Mammary microvascular endothelial cell (primary cell): ENCODE measurements at places on chromosomes 3 and 15. TPM values are rescaled to one million over a fixed set of nuclear protein-coding genes. Genes with fewer than 3 reads are reported as not detected.

The CSPG5 gene
- 0.07 TPM in 1 of 2 replicates, not detected in the other for total RNA-seq

The CRABP1 gene
- 0.20 TPM in 1 of 2 replicates, not detected in the other for total RNA-seq

The ALPK3 gene
- 22.2 and 30.7 TPM in 2 replicates for total RNA-seq

The MAP6D1 gene
- 3.1 and 5.0 TPM in 2 replicates for total RNA-seq

The GOLGA6L10 gene
- 0.05 and 0.13 TPM in 2 replicates for total RNA-seq

The APOD gene
- total RNA-seq = 9.9 and 12.7 TPM in 2 replicates

The ONECUT1 gene
- not detected in 2 replicates for total RNA-seq

The CKMT1B gene
- total RNA-seq = not detected in 2 replicates

The LRRC31 gene
- total RNA-seq = not detected in 2 replicates

The CLRN1 gene
- total RNA-seq = not detected in 2 replicates

The GCSAM gene
- not detected in 2 replicates for total RNA-seq

The TM6SF1 gene
- total RNA-seq = 20.3 and 24.1 TPM in 2 replicates

The NSUN3 gene
- total RNA-seq = 4.6 and 5.4 TPM in 2 replicates

The GNAT1 gene
- total RNA-seq = 0.13 TPM in 1 of 2 replicates, not detected in the other

The ARIH2 gene
- total RNA-seq = 53.3 and 72.0 TPM in 2 replicates

The XYLB gene
- 1.9 and 4.4 TPM in 2 replicates for total RNA-seq

The LOXL1 gene
- 1.4 and 2.5 TPM in 2 replicates for total RNA-seq

The THPO gene
- total RNA-seq = not detected in 2 replicates

The GP9 gene
- total RNA-seq = 0.53 TPM in 1 of 2 replicates, not detected in the other

The EPHB1 gene
- 0.67 and 1.2 TPM in 2 replicates for total RNA-seq

The CA12 gene
- total RNA-seq = 0.10 and 0.33 TPM in 2 replicates

The C3orf70 gene
- total RNA-seq = 2.1 and 3.1 TPM in 2 replicates

The TRIM59 gene
- total RNA-seq = 27.2 and 28.0 TPM in 2 replicates

The CYP19A1 gene
- total RNA-seq = not detected in 2 replicates

The SOX14 gene
- total RNA-seq = not detected in 2 replicates

The MFN1 gene
- total RNA-seq = 29.6 and 30.4 TPM in 2 replicates

The B3GALNT1 gene
- total RNA-seq = 32.4 and 37.6 TPM in 2 replicates

The HDAC11 gene
- 6.1 and 10.5 TPM in 2 replicates for total RNA-seq

The SCN11A gene
- total RNA-seq = not detected in 2 replicates

The IL17RB gene
- not detected in 2 replicates for total RNA-seq

The ACAA1 gene
- 49.4 and 49.7 TPM in 2 replicates for total RNA-seq

The NCKIPSD gene
- total RNA-seq = 14.5 and 20.5 TPM in 2 replicates

The IGDCC3 gene
- not detected in 2 replicates for total RNA-seq

The GOLGA8G gene
- total RNA-seq = not detected in 2 replicates

The WDR93 gene
- total RNA-seq = not detected in 2 replicates

The PRICKLE2 gene
- 0.84 and 1.9 TPM in 2 replicates for total RNA-seq

The SLC12A8 gene
- 0.27 and 0.74 TPM in 2 replicates for total RNA-seq

The CLSTN2 gene
- 0.05 TPM in 1 of 2 replicates, not detected in the other for total RNA-seq

The SAMMSON gene
- not detected in 2 replicates for total RNA-seq

The DOCK3 gene
- total RNA-seq = 0.07 and 0.15 TPM in 2 replicates

The MAN2A2 gene
- 17.4 and 20.6 TPM in 2 replicates for total RNA-seq

The STRIT1 gene
- total RNA-seq = not detected in 2 replicates

The CHRM5 gene
- total RNA-seq = not detected in 2 replicates

The ADAMTSL3 gene
- total RNA-seq = 0.80 and 0.89 TPM in 2 replicates

The FBLN2 gene
- total RNA-seq = 0.07 and 0.59 TPM in 2 replicates

The CCDC80 gene
- 5.4 and 6.0 TPM in 2 replicates for total RNA-seq

The LDHAL6B gene
- total RNA-seq = not detected in 2 replicates

The CPLX3 gene
- not detected in 2 replicates for total RNA-seq

The GUCA1C gene
- not detected in 2 replicates for total RNA-seq

The MYL3 gene
- total RNA-seq = not detected in 2 replicates

The UCN2 gene
- 0.10 TPM in 1 of 2 replicates, not detected in the other for total RNA-seq

The ANKUB1 gene
- total RNA-seq = not detected in 2 replicates

The MKRN2OS gene
- total RNA-seq = not detected in 2 replicates

The RPL29 gene
- total RNA-seq = 1,551 and 1,914 TPM in 2 replicates

The P2RY12 gene
- not detected in 2 replicates for total RNA-seq

The ALS2CL gene
- 9.8 and 11.2 TPM in 2 replicates for total RNA-seq

The MUC20 gene
- total RNA-seq = not detected in 2 replicates
